Amniotic epithelial cell (primary cell): ENCODE measurements at places on chromosomes 1 and 21.

- DNase-seq = no peak
Measured at GRCh38 chr1:223242971-223243370, 99.9 kb upstream of the TLR5 start.

DNA sequence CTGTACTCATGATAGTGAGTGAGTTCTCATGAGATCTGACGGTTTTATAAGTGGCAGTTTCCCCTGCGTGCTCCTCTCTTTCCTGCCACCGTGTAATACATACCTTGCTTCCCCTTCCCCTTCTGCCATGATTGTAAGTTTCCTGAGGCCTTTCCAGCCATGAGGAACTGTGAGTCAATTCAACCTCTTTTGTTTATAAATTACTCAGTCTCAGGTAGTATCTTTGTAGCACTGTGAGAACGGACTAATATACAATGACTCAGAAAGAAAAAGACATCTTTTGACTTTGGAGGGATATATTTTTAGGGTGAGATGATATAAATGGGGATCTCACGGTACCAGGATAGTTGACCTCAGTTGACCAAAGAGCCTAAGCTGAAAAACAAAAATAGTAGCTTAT, 74.7 kb upstream of the BACH1 start:
- DNase-seq = no peak

DNA sequence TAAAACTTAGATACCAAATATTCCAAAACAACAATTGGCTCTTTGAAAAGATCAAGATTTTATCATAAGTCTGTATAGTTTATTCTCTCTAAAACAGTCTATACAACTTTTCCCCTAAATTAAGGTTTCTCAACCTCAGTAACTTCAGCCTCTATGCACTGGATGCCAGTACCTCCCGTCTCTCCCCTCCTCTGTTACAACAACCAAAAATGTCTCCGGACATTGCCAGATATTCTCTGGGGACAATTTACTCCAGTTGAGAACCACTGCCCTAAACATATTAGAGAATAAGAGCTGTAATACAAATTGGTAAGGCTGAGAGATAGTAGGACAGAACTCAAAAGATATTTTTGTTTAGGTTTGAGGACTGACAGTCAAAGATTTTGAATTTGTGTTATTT, 71.6 kb downstream of the TMEM200B start:
- DNase-seq = no peak

- peak; percentile 21 for DNase-seq
Measured at GRCh38 chr1:63454269-63454668, 68.8 kb downstream of the ITGB3BP start.

GRCh38 chr1:77614037-77614436, 68.4 kb downstream of the ZZZ3 start:
- peak; percentile 13 for DNase-seq

GRCh38 chr1:99369154-99369553, 104.9 kb downstream of the PLPPR4 start:
- DNase-seq = no peak

- peak; percentile 67 for DNase-seq
Measured at GRCh38 chr1:29271724-29272123, 35.4 kb downstream of the PTPRU start.

- no peak for DNase-seq
Measured at GRCh38 chr1:88013485-88013884, 670.6 kb upstream of the PKN2 start.

GRCh38 chr21:34998176-34998575, 50.9 kb downstream of the RUNX1 start:
- DNase-seq = no peak

DNA sequence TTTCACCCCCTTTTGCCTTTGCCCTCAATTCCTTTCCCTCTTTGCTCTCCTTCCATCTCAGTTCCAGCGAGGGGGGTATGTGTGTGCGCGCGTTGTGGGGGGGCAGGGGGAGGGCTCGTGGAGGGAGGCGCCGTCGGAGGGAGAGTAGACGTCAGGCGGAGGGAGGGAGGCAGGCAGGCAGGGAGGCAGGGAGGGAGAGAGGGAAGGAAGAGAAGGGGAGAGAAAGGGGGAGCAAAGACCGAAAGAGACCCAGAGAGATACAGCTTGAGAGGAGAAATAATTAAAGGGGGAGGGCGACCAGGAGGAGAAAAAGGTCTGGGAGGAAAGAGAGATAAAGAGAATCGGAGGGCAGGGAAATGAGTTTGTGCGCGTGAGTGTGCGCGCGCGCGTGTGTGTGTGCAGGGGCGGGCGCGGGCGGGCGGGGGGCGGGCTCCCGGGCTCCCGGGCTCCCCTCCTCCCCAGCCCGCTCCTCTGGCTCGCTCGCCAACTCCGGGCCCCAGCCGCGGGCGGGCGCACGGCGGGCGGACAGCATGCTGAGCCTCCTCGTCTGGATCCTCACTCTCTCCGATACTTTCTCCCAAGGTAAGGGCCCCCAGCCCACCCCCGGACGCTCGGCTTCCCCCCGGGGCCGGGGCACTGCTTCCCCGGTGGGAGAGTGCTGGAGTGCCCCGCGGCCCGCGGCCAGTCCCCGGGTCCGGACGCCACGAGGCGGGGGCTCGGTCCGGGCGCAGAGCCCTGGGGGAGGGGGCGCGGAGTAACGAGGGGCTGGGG, at the start of gene KIRREL1:
TSS of gene KIRREL1 (plus strand) at position 499 of the 771 bp plus-strand sequence. CDS start at position 531, 32 bp downstream.
- DNase-seq = peak; percentile 65

DNA sequence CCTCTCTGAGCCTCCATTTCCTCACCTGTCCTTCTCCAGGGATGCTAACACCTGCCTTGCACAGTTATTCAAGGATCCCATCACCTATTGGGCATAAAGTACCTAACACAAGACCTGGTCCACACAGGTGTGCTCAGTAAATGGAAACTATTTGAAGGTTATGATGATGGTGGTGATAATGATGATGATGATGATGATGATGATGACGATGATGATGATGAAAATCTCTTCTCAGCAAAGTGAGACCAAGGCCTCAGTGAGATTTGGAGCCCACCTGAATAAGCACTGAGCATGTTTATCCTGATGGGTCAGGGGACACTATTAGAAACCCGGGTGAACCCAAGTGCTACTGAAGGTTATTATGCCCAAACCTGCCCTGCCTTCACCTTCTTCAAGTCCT, 100.7 kb downstream of the DMRTA2 start:
- DNase-seq = no peak
